Erythroblast (primary cell): ENCODE measurements at places on chromosomes 7 and 10.

GRCh38 chr7:143988976-143989745 lies 11.0 kb upstream of the OR6B1 start:
- DNase-seq, result peak; percentile 15

GRCh38 chr10:51964630-51965029 lies 265.2 kb upstream of the CSTF2T start:
- no peak for DNase-seq

- no peak for DNase-seq
Observed at GRCh38 chr7:116629051-116629463, 42.9 kb upstream of the MET start.

- peak; percentile 30 for DNase-seq
Observed at GRCh38 chr10:121662945-121663917, 65.0 kb upstream of the FGFR2 start.

DNA sequence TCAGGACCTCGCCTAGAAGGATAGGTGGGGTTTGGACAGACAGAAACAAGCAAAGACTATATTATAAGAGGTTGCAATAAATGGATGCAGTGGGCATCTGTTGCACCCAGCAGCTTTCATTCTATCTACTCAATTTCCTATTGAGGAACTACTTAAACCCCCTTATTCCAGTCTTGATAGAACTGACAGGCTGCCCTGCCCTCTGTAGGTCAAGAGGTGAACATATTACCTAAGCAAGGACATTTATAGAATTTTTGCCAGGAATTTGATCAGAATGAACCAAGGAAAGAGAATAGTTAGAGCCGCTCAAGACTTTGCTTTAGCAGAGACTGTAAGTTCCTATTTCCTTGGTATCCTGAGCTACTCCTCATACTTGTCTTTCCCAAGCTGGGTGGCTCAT lies 9.5 kb downstream of the VTI1A start:
- DNase-seq, result peak; percentile 30

DNA sequence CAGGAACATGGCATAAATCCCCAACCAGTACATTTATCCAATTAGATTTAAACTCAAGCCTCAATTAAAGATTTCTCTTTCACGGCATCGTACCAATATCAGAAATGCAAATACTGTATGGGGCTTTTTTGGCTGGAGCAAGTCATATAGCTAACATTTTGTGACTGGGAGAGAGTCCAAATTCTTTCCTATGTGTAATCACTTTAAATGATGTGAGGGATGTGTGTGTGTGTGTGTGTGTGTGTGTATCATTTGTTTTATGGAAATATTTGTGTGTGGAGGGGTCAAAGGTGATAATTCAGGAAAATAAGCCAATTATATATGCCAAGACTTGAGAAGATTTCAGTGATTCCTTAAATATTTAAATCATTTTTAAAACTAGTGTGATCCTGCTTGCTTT lies 196.6 kb downstream of the TRIL start:
- no peak for DNase-seq

- no peak for DNase-seq
Observed at GRCh38 chr10:70478191-70479164, at the start of gene PALD1. TSS of gene PALD1 (plus strand) at chr10:70478767. CDS start at chr10:70525952, 47,185 bp downstream.

- peak; percentile 35 for DNase-seq
Observed at GRCh38 chr7:64625114-64626082, 40.5 kb upstream of the ZNF107 start.

DNA sequence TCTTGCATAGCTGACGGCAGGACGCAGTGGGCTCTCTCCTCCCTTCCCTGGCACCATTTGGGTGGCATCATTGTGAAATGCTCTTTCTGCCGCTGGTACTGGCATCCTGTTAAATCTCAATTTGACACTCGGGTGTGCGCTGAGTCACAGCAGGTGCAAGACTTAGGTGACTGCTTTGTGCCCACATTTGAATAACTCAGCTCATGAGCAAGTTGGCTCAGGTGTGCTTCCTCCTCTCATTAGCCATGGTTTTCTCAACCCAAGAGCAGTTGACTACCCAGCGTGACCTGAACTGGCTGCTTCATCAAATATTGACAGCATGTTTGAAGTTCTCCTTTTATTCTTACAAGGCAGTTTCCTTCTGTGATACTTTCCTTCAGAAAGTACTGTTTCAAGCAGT lies 24.6 kb upstream of the NFE2L3 start:
- DNase-seq, result no peak

- no peak for DNase-seq
Observed at GRCh38 chr7:115356999-115357702, 435.3 kb downstream of the MDFIC start.

DNA sequence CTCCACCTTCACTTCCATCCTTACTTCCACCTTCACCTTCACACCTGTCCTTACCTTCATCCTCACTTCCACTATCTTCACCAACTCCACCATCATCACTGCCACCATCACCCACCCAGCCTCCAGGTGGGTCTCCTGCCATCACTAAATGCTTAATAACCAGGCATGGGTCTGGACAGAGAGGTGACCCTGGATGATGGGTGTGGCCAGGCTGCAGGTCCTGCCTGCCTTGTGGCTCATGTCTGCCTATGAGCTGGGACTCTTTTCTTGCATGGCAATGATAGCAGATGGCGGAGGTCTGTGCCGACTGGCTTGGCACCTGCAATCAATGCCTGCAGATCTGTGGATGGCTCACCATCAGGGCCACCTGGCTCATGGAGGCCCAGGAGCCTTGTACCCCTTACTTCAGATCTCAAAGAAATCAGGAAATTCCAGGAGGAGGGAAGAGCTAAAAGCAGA lies 60.1 kb upstream of the ELN start:
- DNase-seq, result peak; percentile 27

DNA sequence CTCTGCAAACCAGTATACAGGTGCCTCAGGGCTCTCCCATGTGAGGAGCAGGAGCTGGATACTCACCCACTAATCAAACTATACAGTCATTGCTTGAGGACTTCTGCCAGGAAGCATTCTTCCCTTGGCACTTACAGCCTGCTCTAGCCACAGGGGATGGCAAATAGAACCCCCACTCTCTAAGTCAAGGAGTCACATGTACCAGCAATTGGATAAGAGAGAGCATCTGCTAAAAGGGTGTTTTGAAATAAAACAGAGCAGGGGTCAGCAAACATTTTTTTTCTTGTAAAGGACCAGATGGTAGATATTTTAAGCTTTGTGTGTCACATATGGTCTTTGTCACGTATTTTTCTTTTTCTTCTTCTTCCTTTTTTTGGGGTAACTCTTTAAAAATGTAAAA lies 865.2 kb upstream of the GHITM start:
- no peak for DNase-seq

DNA sequence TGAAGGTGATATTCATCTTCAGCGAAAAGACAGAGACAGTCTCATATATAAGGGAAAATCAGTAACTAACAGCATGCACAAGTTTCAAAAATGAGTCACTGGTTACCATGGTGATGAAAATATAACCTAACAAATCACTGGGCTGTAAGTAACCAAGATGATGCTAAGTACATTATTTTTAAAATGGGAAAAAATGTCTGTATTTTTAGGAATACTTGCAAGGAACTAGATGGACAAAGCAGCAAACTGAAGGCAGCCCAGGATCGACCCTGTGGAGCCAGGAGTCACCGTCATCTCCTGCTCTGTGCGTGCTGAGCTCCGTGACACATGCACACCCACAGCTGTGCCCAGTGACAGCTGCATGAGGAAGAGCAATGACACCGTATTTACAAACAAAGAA lies 137.3 kb downstream of the ELMO1 start:
- no peak for DNase-seq

DNA sequence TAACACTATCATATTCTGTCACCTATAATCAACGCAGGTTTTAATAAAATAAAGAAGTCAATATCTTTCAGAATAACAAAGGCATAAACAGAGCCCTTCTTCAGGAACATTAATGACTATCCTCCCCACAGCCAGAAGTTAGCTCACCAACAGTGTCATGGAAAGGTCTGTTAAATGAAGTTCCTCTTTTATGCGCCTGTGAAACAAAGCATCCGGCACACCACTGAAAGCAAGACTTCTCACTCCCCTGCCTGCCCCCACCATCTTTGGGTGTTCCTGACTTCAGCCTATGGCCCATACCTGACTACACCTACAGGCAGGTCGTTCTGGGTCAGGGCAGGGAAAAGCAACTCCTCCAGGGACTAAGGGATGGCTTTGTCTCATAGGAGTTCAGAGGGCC lies 205.4 kb downstream of the FANK1 start:
- no peak for DNase-seq

GRCh38 chr7:28908775-28909174 lies 49.4 kb downstream of the TRIL start:
- no peak for DNase-seq

- DNase-seq, result no peak
Observed at GRCh38 chr10:1549591-1550290, 187.6 kb downstream of the ADARB2 start.

DNA sequence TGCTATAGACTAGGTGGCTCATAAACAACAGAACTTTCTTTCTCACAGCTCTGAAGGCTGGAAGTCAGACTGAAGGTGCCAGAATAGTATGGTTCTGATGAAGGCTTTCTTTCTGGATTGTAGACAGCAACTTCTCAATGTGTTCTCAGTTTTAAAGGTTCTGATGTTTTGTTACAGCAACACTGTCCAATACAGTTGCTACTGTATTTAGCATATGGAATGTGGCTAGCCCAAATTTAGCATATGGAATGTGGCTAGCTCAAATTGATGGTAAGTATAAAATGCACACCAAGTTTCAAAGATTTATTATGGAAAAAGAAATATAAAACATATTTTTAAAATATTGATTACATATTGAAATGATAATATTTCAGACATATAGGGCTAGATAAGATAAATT lies 145.3 kb downstream of the MBL2 start:
- no peak for DNase-seq

DNA sequence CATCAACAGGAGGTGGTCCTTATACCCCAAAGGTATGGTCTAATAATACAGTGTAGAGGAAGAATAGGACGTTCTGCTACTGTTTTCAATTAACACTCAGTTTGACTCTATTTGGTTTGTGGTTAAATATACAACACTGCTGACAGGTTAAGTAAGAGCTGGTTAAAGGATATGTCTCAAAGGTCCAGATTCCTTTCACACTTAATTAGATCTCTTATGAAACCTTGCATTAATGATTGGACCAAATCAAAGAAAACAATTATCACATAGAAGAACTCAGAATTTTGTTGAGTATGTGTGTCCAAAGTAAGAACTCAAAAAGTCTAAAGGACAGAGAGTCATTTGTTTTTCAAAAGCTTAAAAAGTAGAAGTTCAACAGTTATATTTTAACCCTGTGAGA lies 18.0 kb downstream of the MRLN start:
- DNase-seq, result no peak

DNA sequence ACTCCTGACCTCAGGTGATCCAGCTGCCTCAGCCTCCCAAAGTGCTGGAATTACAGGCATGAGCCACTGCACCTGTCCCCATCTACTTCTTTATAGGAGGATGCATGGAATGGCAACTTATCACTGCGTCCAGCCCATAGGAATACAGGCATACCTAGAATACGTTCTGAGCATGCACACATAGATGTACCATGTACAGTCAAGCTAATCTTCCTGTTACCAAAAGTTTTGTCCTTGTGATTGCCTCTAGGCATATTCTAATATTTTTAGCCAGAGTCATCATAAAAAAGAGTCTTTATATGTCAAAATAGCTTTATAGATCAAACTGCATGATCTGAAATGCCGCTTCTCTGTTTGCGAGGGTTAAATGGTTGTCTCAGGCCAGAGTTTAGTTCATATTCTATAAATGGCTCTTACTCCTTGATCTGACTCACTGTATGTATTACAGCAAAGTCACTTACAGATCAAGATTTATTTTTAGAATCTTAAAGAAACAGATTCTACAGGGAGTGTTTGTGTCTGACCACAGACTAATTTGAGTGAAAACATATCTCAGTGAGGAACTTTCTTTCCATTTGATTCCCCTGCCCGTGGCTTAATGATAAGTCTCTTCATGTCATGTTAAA lies 210.9 kb downstream of the CREB5 start:
- no peak for DNase-seq

DNA sequence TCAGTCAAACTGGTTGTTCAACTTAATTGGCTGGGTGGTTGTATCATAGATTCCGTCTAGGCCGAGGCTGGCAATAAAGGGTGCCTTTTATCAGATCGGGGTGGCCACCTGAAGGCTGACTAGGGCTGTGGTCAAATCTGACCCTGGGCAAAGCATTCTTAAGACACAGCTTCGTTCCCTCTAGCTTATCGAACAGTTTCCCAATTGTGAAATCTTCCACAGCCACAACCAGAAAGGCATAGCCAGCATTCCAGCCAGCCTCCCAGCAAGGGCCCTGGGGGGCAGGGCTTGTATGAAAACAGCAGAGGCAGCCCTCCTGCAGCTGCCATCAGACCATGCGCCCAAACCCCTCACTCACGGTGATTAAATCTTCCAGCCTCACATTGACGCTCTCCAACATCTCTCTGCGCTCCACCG lies 42.5 kb upstream of the TMEM213 start:
- DNase-seq, result no peak

DNA sequence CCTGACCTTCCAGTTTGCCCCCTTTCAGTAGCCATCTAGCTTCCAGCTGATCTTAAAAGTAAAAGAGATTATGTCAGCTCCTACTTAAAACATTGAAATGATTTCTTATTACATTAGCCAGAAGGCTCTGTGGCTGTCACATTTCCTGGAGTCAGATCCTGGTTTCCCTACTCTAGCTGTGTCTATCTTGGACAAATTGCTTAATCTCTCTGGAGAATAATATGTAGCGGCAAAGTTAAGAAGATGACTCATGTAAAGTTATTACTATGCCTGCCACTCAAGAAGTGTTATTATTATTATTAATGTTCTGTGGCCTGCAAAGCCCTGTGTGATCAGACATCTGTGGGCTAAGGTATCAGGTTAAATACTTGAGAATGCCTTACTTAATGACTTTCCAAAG lies 107.2 kb downstream of the RUNDC3B start:
- DNase-seq, result no peak

- no peak for DNase-seq
Observed at GRCh38 chr10:46560381-46560780, 3.9 kb upstream of the GPRIN2 start.

GRCh38 chr10:45380903-45381620 lies 7.0 kb downstream of the ALOX5 start:
- no peak for DNase-seq
